Mucosa of descending colon (tissue), 3 donors: ENCODE measurements at places on chromosomes 7 and 10. TPM values are rescaled to one million over a fixed set of nuclear protein-coding genes. Genes with fewer than 3 reads are reported as not detected.

Gene ABCB4
- 1.2 TPM for total RNA-seq

Gene ELMO1
- total RNA-seq = 27.2 TPM

Gene WEE2
- total RNA-seq = not detected

Gene HKDC1
- total RNA-seq = 20.2 TPM

Gene OR2A42
- not detected for total RNA-seq

Gene PTPRN2
- 12.5 TPM for total RNA-seq

Gene CPEB3
- total RNA-seq = 11.0 TPM

Gene SUGCT
- 19.1 TPM for total RNA-seq

Gene PDK4
- 50.6 TPM for total RNA-seq

Gene ZMYND11
- total RNA-seq = 131 TPM

Gene LGI1
- total RNA-seq = 1.3 TPM

Gene CHST15
- total RNA-seq = 64.5 TPM

- no peak for DNase-seq
Measured at GRCh38 chr10:78719276-78719675, 349.5 kb upstream of the ZMIZ1 start.

- DNase-seq = no peak
Measured at GRCh38 chr7:106418094-106418493, 133.3 kb upstream of the NAMPT start.

DNA sequence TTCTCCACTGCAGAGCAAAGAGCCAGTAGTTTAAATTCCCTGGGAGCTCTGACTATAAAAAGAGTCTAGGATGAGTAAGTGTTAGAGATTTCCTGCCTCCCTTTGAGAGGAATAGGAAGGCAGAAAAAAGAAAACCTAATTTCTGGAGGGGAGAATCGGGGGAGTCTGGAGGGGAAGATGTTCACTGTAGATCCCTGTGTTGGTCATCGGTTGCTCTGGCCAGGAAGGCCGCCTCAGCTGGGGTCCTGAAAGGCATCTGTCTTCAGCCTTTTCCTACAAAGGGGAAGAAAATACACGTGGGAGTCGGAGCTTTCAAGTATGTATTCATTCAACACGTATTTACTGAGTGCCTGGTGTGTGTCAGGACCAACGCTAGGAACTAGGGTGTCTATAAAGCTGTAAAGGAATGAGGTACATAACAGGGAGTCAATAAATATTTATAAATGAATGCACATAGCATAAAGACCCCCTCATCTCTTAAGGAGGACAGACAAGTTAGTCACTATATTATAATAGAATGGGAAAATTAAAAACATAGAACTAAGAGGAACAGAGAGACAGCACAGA, 101.1 kb downstream of the ICA1 start:
- DNase-seq = no peak

DNA sequence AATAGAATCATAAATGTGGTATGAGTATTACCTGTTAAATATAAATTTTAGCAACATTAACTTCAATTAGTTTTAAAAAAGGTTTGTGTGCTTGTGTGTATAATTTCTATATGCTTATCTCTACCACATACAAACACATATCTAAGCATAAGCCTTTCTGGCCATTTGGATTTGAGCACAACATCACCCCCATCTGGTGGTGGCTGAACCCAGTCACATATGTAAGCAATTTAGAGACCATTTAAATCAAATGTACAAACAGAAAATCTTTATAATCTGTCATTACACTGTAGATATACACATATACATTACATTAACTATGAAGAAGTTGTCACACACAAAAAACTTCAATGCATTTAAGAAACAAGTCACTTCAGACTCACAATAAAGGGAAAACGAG, 31.7 kb downstream of the GPR22 start:
- DNase-seq = no peak

GRCh38 chr7:136062625-136063325, 85.6 kb upstream of the MTPN start:
- no peak for DNase-seq

DNA sequence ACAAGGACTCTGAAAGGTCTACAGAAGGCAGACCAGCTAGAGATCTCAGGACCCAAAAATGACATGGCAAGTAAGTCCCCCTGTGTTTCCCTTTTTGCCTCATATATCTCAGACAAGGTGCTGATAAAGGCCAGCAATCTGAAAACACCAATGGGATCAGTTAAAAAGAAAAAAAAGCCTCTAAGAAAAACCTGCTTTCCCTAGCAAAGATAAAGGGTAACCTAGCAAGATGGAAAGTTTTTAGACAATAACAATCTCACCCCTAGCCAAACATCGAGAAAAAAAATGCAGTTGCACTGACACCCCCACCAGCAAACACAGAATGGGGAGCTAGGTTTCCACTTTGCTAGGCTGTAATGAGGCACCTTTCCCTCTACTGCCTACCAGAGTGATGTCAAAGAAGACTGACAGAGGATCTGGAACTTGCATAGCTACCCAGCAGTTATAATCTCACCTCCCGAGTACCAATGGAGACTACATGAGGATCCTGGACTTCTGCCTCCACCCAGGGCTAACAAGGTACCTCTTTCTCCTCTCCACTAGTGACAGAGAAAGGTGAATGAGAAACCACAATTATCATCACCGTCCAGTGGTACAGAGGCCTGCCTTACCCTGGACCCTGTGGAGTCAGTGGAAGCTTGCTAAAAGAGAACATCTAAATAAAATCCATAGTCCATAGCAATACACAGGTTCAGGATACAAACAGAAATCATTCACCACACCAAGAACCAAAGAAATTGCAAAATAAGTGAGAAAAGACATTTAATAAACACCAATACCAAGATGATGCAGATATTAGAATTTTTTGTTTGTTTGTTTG, 240.8 kb downstream of the ARHGAP12 start:
- no peak for DNase-seq

DNA sequence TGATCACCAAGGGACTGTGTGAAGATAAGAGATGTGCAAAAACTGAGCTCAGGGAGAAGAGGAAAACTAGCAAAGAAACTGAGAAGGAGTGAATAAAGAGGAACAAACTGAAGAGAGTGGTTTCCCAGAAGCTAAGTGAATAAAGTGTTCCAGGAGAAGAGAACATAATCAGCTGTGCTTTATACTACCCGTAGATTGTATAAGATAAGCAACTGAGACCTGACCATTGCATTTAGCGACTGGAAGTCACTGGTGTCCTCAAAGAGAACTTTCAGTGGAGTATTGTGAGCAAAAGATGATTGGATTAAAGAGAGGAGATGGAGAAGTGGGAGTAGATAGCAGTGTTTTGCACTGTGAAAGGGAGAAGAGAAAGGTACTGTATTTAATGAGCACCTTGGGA, 14.6 kb downstream of the PHTF2 start:
- no peak for DNase-seq

- DNase-seq = no peak
Measured at GRCh38 chr10:110629680-110630191, 14.4 kb upstream of the RBM20 start.

- no peak for DNase-seq
Measured at GRCh38 chr10:20911626-20912025, 14.5 kb upstream of the NEBL start.

GRCh38 chr10:132069122-132069848, 3.5 kb downstream of the JAKMIP3 start:
- DNase-seq = no peak

GRCh38 chr7:157466867-157467261, 130.1 kb downstream of the DNAJB6 start:
- DNase-seq = no peak

DNA sequence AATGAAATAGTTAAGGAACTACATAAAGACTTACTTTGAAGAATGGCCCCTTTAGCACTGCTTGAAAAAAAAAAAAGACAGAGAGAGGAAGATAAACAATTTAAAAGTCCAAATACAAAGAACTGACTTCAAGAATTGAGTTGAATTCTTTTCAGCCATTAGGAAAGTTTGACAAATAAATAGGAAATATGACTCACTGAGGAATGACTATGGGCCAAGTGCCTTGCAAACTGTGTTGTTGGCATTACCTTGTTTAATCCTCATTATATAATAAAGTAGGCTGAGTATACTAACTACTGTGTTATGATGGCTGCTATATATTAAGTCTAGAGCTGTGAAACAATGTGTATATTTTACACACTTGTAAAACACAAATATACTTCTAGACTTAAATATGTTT, 151.1 kb downstream of the ELMO1 start:
- DNase-seq = no peak

DNA sequence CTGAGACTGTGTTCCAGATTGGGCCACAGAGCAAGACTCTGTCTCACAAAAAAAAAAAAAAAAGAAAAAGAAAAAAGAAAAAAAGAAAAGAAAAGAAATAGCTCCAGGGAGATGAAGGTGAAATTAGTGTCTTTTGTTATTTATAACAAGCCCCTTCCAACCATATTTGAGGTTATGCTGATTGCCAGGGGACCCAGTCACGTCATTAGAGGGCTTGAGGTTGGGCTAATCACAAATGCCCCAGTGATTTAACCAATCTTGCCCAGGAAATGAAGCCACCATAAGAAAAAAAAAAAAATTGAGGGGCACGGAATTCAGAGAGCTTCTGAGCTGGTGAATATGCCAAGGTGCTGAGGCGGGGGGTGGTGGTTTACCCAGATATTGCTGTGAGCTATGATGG, 11.3 kb upstream of the RNF216 start:
- no peak for DNase-seq

GRCh38 chr10:42975005-42975493, 101.8 kb upstream of the RET start:
- DNase-seq = no peak

- no peak for DNase-seq
Measured at GRCh38 chr7:70091362-70091761, 493.1 kb downstream of the AUTS2 start.

DNA sequence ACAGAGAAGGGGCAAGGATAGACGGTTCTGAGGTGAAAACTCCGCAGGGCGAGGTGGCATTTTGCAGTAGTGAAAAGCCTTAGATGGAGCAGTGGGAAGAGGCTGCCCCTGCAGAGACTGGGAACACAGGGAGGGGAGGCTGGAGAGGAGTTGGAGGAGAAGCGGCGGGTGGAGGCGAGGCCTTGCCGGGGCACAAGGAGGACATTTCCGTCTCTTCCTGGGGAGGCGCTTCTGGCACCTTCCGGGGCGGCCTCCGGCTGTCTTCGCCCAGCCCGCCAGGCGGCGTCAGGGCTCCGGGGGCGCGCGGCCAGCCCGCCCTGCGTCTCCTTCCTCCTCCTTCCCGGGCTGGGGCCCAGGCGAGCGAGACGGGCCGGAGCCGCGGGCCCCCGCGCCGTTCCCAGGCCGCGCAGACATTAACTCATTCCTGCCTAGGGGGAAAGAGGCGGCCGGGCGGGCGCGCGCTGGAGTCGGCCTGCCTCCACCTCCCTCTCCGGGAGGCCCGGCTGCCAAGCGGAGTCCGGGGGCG, 42.7 kb downstream of the LDB3 start:
- peak; percentile 96 for DNase-seq

GRCh38 chr10:6843481-6843881, 263.4 kb upstream of the PRKCQ start:
- no peak for DNase-seq

DNA sequence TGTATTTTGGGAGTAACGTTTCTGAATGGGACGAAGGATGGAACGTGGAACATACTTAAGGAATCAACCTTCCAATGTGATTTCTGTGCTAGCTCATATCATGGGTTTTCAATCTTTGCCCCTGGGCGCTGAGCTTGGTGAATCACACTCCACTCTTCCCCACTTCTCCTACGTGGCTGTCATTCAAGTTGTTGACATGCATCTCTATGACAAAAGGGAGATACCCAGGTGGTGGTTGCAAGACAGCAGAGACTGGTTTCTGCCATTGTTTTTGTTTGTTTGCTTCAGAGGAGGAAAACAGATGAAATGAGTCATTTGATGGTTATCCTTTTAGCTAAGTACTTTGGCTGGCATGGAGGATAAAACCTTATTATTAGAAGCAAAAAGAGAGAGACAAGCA, 573.9 kb downstream of the GATA3 start:
- no peak for DNase-seq
